Activated CD8-positive, alpha-beta T cell treated with anti-CD3 and anti-CD28 coated beads, Interleukin-2, amount 10 ng/mL, durations not matched to agents 7 days and 5 days (primary cell): ENCODE measurements at places on chromosomes 13 and 19.

DNA sequence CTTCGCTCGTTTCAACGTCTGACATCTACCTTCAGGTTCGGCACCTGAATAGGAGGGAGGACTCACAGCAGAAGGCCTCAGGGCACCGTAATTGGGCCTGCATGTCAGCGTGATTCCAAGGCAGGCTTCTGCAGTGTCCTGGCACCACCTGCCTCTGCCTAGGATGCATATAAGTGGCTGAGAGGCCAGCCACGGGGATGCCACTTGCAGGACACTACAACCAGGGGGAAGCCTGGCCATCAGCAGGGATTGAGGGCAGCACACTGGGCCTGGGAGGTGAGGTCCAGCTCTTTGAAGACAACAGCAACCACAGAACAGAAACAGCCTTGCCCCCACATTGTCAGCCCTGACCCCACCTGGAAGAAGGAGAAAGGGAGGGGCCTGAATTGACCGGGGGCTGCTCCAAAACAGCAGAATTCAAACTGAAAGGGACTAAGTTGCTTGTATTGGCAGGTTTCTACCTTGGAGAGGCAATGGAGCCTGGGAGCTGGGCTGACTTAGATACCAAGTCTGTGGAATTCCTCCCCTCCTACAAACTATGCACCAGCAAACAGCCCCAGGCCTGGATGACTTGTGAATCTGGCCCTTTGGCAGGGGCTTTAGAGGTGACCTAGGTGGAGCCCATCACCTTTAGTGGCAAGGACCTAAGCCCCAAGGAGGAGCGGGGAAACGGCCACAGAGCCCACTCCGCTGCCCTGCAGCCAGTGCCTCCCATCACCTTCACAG is 34.1 kb upstream of the POMP start:
- no peak for DNase-seq
- H3K27ac ChIP-seq = no peak overlapping the region

GRCh38 chr13:31686670-31687425 is 52.5 kb upstream of the RXFP2 start:
- no peaks in the 10 kb centered on the region for H3K36me3 ChIP-seq
- DNase-seq = no peak
- no peaks in the 10 kb centered on the region for H3K27me3 ChIP-seq
- H3K27ac ChIP-seq = no peak overlapping the region
- no peak overlapping the region for H3K4me3 ChIP-seq

DNA sequence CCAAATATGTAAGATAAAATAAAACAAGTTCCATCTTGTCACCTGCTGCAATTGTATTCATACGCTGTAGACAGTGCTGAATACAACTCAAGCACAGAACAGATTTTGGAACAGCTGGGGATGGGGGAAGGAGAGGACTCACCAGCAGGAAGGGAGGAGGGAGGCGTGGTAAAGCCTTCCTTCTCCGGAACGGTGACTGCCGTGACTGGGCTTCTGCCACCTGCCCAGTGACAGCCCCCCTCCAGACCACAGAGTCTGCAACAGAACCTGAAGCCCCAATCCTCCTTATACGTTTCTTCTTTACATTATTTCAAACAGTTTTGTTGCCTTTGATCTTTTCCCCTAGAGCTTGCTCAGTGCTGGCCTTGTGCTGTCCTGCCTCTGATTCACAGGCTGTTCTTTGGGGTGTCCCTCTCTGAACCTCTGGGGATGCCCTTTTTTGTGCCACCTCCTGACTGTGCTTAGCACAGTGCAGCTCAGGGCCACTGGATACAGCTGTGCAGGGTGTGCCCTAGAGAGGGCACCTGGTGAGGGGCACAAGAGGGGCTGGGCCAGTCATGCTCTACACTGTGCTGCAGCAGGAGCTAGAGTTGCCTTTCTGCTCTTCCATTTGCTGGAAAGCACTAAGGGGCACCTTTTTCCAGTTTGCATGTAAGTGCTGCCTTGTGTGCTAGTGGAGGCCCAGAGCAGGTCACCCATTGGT is 213.0 kb downstream of the ZIC5 start:
- H3K27me3 ChIP-seq = no peaks in the 10 kb centered on the region
- H3K4me3 ChIP-seq = no peak overlapping the region
- DNase-seq = no peak
- H3K36me3 ChIP-seq = no peaks in the 10 kb centered on the region
- H3K27ac ChIP-seq = no peak overlapping the region

GRCh38 chr13:21901336-21901735 is 230.5 kb downstream of the FGF9 start:
- no peak overlapping the region for H3K27ac ChIP-seq
- DNase-seq = no peak
- H3K36me3 ChIP-seq = no peaks in the 10 kb centered on the region
- H3K4me3 ChIP-seq = no peak overlapping the region

DNA sequence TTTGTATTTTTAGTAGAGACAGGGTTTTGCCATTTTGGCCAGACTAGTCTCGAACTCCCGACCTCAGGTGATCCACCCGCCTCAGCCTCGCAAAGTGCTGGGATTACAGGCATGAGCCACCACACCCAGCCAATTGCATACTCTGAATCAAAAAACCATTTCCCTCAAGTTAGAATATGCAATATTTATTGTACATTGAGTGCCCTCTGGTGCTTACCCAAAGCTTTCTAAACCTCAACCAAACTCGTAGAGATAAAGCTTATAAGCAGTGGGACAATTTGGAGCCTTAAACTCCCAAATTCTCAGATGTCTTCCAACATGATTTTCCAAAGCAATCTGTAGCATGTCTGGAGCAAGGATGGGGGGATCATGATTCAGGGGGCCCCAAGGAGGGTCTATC is 22.4 kb downstream of the RFXAP start:
- H3K27me3 ChIP-seq = no peaks in the 10 kb centered on the region
- no peak overlapping the region for H3K27ac ChIP-seq
- DNase-seq = no peak
- H3K4me1 ChIP-seq = no peaks in the 10 kb centered on the region
- H3K4me3 ChIP-seq = no peak overlapping the region

DNA sequence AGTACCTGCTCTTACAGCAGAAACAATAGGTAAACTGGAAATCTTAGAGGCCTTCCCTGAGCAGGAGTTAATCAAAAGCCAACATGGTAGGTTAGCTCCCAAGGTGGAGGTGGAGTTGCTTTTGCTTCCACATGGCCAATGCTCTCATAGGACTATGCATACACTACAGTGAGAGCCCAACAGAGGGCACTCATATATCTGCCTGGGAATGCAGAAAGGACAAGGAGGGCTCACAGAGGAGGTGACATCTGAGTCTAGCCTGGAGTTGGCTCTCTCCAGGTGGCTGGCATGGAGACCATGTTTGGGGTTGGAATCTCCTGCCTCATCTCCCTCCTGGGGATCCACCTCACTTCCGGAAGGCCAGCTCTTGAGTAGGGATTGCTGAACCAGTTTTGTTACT is 34.6 kb downstream of the ATP8A2 start:
- no peak for DNase-seq
- peaks cover 11% of the 10 kb centered on the region for H3K27me3 ChIP-seq
- no peaks in the 10 kb centered on the region for H3K36me3 ChIP-seq
- H3K4me3 ChIP-seq = no peak overlapping the region
- H3K4me1 ChIP-seq = no peaks in the 10 kb centered on the region
- H3K27ac ChIP-seq = no peak overlapping the region

DNA sequence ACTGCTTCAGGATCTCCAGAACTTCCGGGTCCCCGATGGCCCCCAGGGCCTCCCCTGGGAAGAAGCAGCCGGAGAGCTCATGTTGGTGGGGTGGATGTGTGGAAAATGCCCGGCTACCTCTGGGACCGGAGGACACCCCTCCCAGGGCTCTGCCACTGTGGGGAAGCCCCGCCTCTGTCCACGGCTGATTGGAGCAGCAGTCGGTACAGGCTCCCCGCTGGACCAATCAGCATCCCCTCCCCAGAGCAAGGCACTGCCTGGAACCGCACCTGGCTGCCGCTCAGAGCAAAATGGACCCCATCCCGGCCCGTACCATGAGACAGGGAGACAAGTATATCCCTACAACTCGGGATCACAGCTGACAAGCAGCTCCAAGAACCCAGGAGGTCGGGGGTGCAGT is 6.4 kb downstream of the DOHH start:
- peaks cover 36% of the 10 kb centered on the region for H3K36me3 ChIP-seq
- H3K4me3 ChIP-seq = no peak overlapping the region
- DNase-seq = peak; percentile 45
- H3K27ac ChIP-seq = no peak overlapping the region
- H3K4me1 ChIP-seq = peaks cover 17% of the 10 kb centered on the region
- H3K27me3 ChIP-seq = no peaks in the 10 kb centered on the region

- no peaks in the 10 kb centered on the region for H3K27me3 ChIP-seq
- H3K27ac ChIP-seq = no peak overlapping the region
- DNase-seq = no peak
- no peak overlapping the region for H3K4me3 ChIP-seq
- H3K36me3 ChIP-seq = no peaks in the 10 kb centered on the region
Measured at GRCh38 chr19:28652765-28653164, 560.2 kb downstream of the UQCRFS1 start.

DNA sequence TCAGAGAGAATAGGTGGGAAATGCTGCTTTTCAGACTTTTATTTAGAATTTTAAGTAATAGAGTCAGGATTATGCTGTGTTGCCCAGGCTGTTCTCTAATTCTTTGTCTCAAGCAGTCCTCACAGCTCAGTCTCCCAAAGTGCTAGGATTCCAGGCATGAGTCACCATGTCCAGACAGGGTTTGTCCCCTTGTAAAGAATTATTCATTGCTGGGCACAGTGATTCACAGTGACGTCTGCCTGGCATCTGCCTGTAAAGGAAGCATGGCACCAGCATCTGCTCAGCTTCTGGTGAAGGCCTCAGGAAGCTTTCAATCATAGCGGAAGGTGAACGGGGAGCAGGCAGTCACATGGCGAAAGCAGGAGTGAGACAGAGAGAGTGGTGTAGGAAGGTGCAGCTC is 17.7 kb downstream of the ZNF763 start:
- H3K4me1 ChIP-seq = peaks cover 3% of the 10 kb centered on the region
- no peaks in the 10 kb centered on the region for H3K27me3 ChIP-seq
- DNase-seq = no peak

GRCh38 chr19:5540208-5540607 is 27.5 kb downstream of the TINCR start:
- no peak for DNase-seq
- no peak overlapping the region for H3K4me3 ChIP-seq
- peaks cover 7% of the 10 kb centered on the region for H3K27me3 ChIP-seq
- H3K36me3 ChIP-seq = peaks cover 5% of the 10 kb centered on the region
- no peak overlapping the region for H3K27ac ChIP-seq

GRCh38 chr13:41490371-41491015 is 33.1 kb downstream of the RGCC start:
- H3K27me3 ChIP-seq = no peaks in the 10 kb centered on the region
- H3K27ac ChIP-seq = no peak overlapping the region

- peak overlapping the region; percentile 2 for H3K27ac ChIP-seq
- no peaks in the 10 kb centered on the region for H3K27me3 ChIP-seq
- peaks cover 42% of the 10 kb centered on the region for H3K36me3 ChIP-seq
Measured at GRCh38 chr19:20162821-20163220, 4.2 kb upstream of the ZNF486 start.

GRCh38 chr13:77729502-77730221 is 32.2 kb downstream of the SLAIN1 start:
- H3K36me3 ChIP-seq = peaks cover 47% of the 10 kb centered on the region
- peak; percentile 64 for DNase-seq
- H3K27ac ChIP-seq = peak overlapping the region; percentile 82

DNA sequence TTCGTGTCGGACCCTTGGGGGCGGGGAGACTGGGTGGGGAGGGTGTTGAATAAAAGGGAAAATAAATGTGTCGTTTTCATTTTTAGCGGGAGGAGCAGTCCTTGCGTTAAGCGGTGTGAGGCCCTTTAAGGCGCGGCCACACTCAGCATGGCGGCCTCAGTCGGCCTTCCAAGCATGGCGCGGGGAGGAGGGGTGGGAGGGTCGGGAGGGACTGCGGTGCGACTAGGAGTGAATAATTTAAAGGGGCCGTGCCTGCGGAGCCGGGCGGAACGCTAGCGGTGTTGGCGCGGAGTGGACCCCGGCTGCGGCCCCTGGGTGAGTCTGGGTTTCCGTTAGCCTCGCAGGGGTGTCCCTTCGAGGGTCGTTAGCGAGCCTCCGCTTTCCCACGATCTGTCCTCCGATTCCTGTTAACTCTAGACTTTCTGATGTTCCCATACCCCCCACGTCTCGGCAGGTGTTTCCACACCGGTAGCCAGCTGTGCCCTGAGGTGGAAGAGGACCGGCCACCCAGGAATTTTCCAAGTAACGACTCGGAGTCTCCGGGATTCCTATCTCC is 1.5 kb upstream of the PNPLA6 start:
- H3K27ac ChIP-seq = peak overlapping the region; percentile 90
- H3K27me3 ChIP-seq = no peaks in the 10 kb centered on the region
- H3K36me3 ChIP-seq = peaks cover 29% of the 10 kb centered on the region

GRCh38 chr19:55189403-55189835 is 9.3 kb upstream of the SYT5 start:
- H3K4me1 ChIP-seq = peaks cover 20% of the 10 kb centered on the region
- H3K27ac ChIP-seq = no peak overlapping the region
- H3K4me3 ChIP-seq = no peak overlapping the region
- DNase-seq = no peak
- peaks cover 2% of the 10 kb centered on the region for H3K27me3 ChIP-seq
- no peaks in the 10 kb centered on the region for H3K36me3 ChIP-seq

GRCh38 chr19:52898101-52898500 is 666 bp upstream of the ZNF320 start:
- DNase-seq = no peak
- peaks cover 8% of the 10 kb centered on the region for H3K4me1 ChIP-seq
- peaks cover 30% of the 10 kb centered on the region for H3K36me3 ChIP-seq

GRCh38 chr19:46489445-46490272 is 6.0 kb downstream of the PNMA8B start:
- no peaks in the 10 kb centered on the region for H3K36me3 ChIP-seq
- DNase-seq = no peak
- peaks cover 63% of the 10 kb centered on the region for H3K27me3 ChIP-seq
- no peak overlapping the region for H3K4me3 ChIP-seq

DNA sequence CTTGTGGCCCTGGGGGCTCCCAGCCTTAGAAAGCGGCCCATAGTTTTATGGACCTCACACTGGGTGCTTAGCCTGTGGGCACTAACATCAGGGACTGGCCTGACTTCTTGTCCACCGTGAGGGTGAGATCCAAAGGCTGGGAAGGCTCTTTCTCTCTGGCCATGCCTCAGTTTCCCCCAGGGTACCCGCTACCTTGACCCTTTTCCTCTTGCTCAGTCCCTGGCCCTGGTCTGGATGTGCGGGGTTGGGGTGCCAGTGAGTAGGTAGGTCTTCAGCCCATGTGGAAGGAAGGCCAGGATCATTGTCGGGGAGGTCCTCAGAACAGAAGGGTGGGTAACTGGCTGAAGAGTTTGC is 1.6 kb upstream of the TMEM161A start:
- no peaks in the 10 kb centered on the region for H3K27me3 ChIP-seq
- H3K27ac ChIP-seq = no peak overlapping the region
- no peak for DNase-seq

GRCh38 chr13:75803164-75803611 is 167.1 kb downstream of the LMO7 start:
- H3K4me1 ChIP-seq = peaks cover 31% of the 10 kb centered on the region
- H3K4me3 ChIP-seq = no peak overlapping the region
- H3K36me3 ChIP-seq = peaks cover 3% of the 10 kb centered on the region
- no peaks in the 10 kb centered on the region for H3K27me3 ChIP-seq

DNA sequence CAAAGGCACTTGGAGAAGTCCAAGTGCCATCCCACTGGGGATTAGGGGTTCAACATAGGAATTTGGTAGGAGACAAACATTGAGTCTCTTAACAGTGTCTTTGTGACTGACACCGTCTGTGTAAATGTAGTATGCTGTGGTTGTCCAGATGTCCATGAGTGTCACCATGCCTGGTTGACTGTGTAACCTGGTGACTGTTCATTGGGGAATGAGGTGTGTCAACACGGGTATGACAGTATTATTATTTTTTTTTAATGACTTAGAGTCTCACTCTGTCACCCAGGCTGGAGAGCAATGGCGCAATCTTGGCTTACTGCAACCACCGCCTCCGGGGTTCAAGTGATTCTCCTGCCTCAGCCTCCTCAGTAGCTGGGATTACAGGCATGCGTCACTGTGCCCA is 16.2 kb downstream of the PKN1 start:
- DNase-seq = no peak
- no peak overlapping the region for H3K4me3 ChIP-seq
- peaks cover 67% of the 10 kb centered on the region for H3K36me3 ChIP-seq
